ENCODE measurements at places on chromosomes 1 and 21.

DNA sequence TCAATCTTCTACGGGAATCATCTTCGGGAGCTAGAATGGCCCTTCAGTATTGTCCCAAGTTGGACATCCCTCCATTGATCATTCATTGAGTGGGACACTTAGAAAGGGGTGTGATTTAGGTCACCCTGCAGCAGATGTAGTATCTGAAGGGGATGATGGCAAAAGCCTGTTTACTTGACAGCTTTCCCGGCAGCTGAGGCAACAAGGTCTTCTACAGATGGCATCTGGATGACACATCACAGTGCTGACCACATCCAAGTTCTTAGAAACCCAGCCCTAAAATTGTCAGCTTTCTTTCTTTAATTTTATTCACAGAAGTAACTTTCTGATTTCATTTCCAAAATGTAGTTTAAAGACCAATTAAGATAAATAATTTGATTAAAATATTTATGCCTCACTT, 150.3 kb downstream of the AMY1C start:
- no peak for DNase-seq
- no peak overlapping the region for H3K27ac ChIP-seq
- H3K27me3 ChIP-seq = no peaks in the 10 kb centered on the region
- no peaks in the 10 kb centered on the region for H3K36me3 ChIP-seq
- no peaks in the 10 kb centered on the region for H3K4me1 ChIP-seq

- H3K4me1 ChIP-seq = peaks cover 29% of the 10 kb centered on the region
- H3K27me3 ChIP-seq = no peaks in the 10 kb centered on the region
- H3K4me3 ChIP-seq = no peak overlapping the region
- DNase-seq = no peak
- no peak overlapping the region for H3K27ac ChIP-seq
These were observed 19.5 kb downstream of the USP24 start for GRCh38 chr1:55195521-55196233.

GRCh38 chr1:76857973-76858372, 9.3 kb upstream of the ST6GALNAC5 start:
- no peak for DNase-seq
- no peak overlapping the region for H3K4me3 ChIP-seq
- no peak overlapping the region for H3K27ac ChIP-seq
- H3K4me1 ChIP-seq = no peaks in the 10 kb centered on the region

DNA sequence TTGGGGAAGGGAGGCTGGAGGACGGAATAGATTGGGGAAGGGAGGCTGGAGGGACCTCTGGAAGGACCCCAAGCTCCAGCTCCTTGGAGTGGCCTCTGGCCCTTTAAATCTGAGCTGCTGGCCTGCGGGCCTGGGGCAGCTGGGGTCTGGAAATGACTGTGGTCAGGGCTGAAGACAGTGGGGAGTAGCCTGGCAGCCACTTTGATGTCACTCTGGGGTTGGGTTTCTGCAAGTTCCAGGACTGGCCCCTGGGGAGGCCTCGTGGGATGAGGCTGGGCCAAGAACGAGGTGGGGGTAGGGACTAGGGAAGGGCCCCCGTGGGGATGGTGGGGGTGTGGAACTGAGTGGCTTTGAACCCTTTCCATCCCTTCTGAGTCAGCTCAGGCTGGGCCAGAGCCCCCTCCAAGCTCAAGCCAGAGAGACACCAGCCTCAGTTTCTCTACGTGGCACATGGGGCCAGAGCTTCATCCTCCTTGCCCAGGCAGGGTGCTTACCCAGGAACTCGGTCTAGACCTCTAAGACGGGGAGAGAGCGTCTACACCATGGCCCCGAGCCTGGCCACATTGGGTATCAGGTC, 59.7 kb downstream of the ALPL start:
- H3K4me1 ChIP-seq = no peaks in the 10 kb centered on the region
- H3K27me3 ChIP-seq = no peaks in the 10 kb centered on the region
- no peaks in the 10 kb centered on the region for H3K36me3 ChIP-seq
- DNase-seq = no peak
- no peak overlapping the region for H3K4me3 ChIP-seq

- no peaks in the 10 kb centered on the region for H3K4me1 ChIP-seq
- no peaks in the 10 kb centered on the region for H3K27me3 ChIP-seq
- H3K4me3 ChIP-seq = no peak overlapping the region
- no peak overlapping the region for H3K27ac ChIP-seq
- H3K36me3 ChIP-seq = no peaks in the 10 kb centered on the region
These were observed 58.1 kb upstream of the STUM start for GRCh38 chr1:226490426-226490809.
